ENCODE measurements at places on chromosomes 2 and 18.

DNA sequence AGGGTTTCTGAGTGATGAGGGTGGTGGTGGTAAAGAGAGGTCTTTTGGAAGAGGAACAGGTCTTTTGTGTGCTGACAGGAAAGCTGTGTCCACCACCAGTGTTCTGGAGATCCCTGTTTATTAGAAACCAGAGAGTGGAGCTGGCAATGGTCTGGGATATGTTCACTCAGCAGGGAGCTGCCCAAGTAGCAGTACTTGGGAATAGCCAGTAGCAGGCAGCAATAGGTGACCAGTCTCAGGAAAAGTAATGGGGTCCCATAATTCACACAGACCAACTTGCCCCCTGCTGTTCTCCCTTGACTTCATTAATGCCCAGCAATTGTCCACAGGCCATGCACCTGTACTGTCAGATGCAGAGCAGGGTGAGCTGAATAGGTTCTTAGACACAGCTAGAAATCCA is 1.8 kb downstream of the TSPYL6 start:
- no peak for DNase-seq

DNA sequence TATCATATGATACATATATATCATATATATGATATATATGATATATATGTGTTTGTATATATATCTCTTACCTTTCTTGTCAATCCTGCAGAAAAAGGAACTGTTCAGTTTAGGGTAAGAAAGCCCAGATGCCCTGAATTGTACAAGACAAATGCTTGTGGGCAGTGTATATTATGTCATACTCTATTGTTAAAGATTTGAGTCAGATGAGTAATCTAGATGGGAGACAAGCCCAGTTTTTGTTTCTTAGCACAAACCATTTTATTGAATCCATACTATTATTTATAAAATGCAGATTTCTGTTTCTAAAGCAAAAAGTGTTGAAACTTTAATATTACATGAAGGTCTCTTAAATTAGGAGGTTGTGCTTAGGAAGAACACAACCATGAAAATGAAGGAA is 90.6 kb downstream of the VRK2 start:
- DNase-seq = no peak

DNA sequence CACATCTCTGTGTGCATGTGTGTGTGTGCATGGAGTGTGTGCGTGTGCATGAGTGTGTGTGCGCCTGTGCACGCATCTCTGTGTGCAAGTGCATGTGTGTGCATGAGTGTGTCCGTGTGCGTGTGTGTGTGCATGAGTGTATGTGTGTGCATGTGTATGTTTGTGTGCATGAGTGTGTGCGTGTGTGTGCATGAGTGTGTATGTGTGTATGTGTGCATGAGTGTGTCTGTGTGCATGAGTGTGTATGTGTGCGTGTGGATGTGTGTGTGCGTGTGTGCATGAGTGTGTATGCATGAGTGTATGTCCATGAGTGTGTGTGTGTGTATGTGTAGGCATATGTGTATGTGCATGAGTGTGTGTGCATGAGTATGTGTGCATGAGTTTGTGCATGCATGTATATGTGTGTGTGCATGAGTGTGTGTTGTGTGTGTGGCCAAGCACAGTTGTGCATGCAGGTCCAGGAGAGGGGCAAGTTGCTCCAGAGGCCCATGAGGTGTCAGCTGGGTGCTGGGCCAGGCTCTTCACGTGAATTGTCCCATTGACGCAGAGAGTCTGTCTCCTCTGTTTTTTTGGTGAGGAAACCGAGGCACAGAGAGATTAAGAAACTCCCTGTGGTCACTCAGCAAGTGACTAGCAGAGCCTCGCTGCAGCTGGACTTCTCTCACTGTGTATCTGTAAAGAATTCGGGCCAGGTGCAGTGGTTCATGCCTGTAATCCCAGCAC is 75.5 kb downstream of the ASB1 start:
- DNase-seq = no peak

- no peak for DNase-seq
Observed at GRCh38 chr18:44130376-44130942, 550.2 kb upstream of the SETBP1 start.

DNA sequence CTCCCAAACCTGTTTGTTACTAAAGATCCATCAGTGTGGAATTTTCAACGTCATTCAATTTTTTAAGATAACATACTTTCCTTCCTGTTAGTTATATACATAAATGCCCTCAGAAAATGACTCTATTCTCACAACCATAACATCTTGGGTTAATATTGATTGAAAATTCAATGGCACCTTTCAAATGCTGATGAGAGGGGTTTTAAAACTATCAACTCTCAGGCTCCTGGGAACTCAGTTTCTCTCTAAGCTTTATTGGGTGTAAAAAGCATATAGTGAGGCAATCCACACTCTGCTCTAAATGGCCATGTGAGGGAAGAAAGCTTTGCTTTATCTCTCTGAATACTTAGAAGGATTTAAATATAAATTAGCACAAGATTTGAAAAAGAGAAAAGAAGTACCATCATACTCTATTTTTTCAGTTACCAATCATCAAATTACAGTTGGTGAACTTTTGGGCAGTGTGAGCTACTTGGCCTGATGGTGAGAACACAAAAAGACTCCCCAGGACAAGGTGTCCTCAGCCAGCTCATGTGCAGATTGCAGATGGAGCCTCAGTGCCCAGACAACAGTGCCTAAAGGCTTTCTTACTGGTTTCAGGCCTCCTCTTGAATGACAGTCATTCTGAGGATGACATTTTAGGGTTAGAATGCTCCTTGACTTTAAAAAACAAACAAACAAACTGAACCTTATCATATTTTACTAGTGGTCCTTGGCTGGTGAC is 24.6 kb upstream of the CERS6 start:
- no peak for DNase-seq

DNA sequence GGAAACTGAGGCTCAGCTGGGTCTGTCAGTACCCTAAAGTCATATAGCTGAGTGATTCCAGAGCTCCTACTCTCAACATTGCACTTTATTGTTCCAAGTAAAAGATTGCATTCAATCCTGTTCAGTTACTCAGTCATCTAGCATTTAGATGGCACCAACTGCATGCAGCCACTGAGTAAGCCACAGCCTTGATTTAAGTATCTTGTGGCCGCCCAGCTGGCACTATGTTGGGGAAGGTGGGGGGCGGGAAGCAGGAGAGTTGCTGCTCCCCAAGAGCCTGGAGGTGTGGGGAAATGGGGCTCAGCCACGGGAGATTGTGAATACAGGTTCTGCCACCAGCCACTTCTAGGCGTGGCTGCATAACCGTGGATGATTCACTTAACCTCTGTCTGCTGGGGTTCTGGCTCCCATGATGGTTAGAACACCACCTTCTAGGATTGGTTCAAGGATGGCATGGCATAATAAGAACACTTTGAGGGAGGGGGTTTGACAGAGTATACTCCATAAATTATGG is 17.1 kb downstream of the ZFP36L2 start:
- DNase-seq = no peak

- no peak for DNase-seq
Observed at GRCh38 chr2:189060096-189060642, 86.0 kb downstream of the COL3A1 start.

- DNase-seq = no peak
Observed at GRCh38 chr2:209141142-209141541, 282.7 kb upstream of the MAP2 start.

GRCh38 chr2:213275265-213275664 is 9.0 kb upstream of the SPAG16 start:
- no peak for DNase-seq

Data from HFF-Myc (cell line).